ENCODE measurements at places on chromosomes 1 and 21.

DNA sequence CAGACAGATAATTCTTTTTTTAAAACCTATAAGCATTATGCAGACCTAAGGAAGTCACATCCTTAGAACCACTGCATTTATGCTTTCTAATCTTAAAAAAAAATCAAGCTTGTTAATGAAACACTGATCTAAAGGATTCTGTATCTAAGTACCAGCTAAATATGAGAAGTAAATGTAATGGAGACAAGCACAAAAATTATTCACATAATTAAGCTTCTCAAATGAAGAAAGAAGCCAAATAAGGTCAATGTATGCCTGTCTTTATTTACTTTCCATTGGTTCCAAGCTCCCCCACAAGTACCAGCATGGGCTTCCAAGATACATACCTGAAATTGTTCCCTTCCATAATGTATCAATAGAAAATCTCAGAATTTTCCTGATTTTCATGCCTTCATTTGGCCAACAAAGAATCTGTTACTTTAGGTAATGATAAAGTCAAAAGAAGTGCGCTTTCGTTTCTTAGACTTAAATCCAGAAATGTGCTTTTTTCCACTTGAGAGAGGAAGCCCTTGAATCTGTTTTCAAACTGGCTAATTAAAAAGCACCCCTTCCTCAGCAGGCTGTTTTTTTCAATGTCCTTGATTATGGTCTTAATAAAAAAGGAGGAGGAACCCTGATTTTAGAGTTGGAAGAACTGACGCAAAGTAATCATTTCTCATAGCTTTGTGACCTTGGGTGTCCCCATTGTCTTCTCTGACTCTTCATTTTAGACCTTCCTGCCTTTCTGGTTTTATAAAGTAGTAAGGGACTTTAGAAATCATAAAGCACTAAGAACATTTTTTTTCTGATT is 3.8 kb downstream of the RGS2 start:
- no peak for DNase-seq

GRCh38 chr1:161791904-161792655 is 26.0 kb downstream of the ATF6 start:
- no peak for DNase-seq

- no peak for DNase-seq
Observed at GRCh38 chr1:31154000-31154631, 85.6 kb downstream of the NKAIN1 start.

GRCh38 chr1:118323246-118323645 is 138.2 kb upstream of the SPAG17 start:
- no peak for DNase-seq

DNA sequence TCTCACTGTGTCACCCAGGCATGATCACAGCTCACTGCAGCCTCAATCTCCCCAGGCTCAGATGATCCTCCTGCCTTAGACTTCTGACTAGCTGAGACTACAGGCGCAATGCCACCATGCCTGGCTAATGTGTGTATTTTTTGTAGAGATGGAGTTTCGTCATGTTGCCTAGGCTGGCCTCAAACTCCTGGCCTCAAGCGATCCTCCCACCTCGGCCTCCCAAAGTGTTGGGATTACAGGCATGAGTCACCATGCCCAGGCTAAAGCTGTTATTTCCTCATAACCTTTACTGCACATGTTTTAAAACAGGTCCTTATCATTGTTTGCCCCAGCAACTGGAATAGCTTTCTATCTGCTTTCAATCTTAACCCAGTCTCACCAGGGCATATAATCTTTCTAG is 2.9 kb downstream of the SARS1 start:
- no peak for DNase-seq

- no peak for DNase-seq
Observed at GRCh38 chr1:156747742-156748669, 3.5 kb downstream of the HDGF start.

- DNase-seq = no peak
Observed at GRCh38 chr1:22465015-22465565, 13.4 kb downstream of the ZBTB40 start.

DNA sequence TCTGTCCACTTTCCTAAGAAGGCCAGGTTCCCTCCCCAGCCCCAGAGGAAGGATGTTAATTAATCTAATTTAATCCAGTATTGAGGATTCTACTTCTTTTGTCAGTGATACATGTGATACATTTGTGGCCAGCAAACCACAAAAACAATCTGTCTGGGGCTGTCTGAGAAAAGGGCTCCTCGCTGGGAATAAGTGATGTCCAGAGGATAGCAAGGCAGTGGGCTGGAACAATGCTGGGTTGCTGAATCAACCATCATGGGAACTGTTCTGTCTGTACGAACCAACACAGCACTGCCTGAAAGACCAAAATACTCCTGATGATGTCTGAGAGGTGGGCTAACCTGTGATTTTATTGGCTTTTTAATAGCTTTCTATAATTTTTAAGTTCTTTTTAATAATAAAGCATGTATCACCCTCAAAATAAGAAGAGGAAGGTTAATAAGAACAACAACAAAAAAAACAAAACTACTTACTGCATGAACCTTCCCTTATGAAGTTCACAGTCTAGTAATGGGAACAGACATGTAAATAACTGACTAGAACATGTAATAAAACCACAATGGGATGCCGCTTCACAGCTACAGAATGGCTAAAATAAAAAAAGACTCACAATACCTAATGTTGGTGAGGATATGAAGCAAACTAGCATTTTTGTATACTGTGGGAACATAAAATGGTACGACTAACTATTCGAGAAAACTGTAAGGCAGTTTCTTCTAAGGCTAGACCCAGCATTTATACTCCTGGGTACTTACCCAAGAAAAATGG is 11.4 kb upstream of the ADAR start:
- no peak for DNase-seq

DNA sequence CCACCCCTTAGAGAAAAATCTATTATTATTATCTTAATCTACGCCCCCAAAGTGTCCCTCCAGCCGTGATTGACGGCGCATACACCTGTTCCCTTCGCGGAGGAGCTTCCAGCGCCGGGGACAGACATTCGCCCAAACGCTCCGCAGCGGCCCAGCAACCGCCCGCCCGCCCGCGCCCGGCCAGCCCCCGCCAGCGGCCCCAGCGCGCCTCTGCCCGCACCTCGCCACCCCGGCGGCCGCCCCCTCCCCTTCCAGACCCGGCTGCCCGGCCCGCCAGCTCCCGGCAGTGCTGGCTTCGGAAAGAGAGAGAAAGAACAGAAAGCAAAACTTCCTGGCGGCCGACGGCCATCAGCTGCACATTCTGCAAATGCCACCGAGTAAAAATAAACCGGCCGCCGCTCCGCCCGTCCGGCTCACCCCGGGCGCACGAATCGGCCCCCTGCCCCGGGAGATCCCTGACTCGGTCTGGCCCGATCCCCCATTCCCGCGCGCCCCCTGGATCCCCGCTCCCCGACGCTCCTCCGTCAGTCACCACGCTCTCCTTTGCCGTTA is 1.6 kb downstream of the CASZ1 start:
- no peak for DNase-seq

DNA sequence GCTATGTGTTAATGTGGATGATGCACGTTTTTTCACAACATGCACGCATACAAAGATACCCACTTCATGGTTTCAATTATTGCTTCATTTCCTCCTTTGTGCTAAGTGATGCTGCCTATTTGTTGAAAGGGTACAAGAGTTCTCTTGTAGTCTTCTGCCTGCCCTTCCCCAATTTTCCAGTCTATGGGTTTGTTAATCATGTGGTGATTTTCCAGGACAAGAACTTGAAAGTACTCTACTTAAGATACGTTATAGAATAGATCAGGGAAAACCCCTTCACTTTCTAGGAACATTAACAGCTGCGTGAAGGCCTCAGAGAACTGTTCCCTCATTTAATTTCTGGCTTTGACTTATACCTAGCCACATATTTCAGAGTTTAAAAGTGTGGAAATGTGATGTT is 52.1 kb upstream of the SLC44A3 start:
- DNase-seq = no peak

- no peak for DNase-seq
Observed at GRCh38 chr1:156098784-156099183, 15.7 kb upstream of the LMNA start.

- DNase-seq = no peak
Observed at GRCh38 chr1:173408886-173409285, 68.2 kb upstream of the PRDX6 start.

DNA sequence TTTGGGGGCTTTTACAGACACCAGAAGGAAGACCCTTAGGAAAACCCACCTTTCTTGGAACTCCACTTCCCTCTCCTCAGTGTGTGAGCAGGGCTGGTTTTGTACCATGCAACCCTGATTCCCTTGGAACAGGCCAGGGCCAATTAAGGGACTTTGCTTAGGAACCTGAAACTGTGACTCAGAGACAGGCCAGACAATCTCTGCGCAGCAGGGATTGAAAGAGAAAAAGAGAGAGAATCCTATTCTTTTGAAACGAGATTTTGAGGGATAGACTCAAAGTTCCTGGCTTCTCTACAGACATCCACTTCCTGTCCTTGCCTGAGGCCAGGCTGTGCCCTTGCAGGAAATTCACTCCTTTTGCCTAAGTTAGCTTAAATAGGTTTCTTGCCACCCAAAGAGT is 23.1 kb upstream of the C1orf198 start:
- no peak for DNase-seq

DNA sequence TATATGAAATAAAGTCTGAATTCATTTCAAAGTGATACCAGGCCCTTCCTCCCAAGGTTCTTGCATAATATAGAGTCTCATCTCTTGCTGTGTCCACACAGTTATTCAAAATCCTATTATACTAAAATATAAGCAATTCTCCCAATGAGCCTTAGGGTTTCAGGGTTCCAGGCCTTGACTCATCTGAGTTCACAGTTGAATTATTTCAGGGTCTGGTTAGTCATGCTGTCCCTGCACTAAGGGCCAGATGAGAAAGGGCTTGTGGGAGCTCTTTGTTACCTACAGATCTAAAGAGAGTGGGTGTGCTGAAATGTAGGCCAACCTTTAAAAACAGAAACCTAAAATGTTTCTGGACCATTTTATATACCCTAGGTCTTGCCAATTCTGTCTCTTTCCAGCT is 337.5 kb upstream of the LRRC7 start:
- no peak for DNase-seq

DNA sequence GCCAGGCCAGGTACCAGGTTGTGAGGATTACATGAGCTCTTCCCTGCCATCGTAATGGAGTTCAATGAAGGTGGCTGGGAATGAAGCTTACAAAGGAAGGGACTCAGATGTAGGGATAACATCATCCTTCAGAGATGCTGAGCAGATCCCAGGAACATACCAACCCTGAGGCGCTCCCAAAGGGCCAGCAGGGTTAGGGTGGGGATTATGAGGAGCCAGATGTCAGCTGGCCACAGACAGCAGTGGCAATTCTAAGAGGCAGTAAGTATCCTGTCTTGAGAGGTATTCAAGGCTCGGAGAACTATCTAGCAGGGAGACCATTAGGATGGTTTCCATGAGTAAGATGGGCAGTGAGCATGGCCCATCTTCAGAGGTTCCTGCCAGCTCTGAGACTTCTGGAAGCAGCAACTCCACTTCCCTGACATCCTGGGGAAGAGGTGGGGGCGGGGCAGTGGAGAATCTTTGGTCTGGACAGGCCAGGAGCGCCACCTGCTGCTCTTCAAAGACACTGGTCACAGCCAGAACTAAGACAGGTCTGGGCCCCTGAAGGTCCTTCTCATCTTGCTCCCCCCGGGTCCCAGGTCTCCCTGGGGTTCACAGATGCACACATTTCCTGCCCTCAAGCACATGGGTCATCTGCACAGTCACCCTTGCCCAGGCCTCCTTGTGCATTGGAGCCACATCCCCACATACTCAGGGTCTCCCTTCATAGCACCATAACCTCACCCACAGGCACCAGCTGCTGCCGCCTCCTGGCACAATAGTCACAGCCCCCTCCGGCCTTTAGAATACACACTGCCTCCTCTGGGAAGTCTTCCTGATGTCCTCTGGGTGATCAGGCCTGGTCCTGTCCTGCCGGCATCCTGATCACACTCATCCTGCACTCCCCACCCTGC is 2.7 kb upstream of the SDC3 start:
- DNase-seq = peak; percentile 24

GRCh38 chr1:199205740-199206441 is 567.1 kb downstream of the PTPRC start:
- DNase-seq = no peak

DNA sequence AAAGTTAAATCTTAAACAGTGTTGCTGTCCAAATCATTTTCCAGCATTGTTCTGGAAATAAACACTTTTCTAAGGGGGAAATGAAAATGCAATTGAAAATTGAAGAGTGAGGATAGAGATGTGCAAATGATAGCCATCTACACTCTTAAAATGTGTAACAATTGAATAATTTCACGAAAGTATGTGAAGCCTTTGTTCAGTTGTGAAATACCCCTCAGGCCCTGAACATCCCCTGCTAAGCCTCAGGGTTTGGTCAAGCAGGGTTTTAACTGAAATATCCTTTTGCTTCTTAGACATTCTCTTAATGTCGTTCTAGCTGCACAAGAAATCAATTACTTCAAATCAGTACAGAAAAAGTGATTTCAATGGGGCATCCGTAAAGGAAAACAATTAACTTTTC is 65.9 kb upstream of the DYNLT5 start:
- no peak for DNase-seq

DNA sequence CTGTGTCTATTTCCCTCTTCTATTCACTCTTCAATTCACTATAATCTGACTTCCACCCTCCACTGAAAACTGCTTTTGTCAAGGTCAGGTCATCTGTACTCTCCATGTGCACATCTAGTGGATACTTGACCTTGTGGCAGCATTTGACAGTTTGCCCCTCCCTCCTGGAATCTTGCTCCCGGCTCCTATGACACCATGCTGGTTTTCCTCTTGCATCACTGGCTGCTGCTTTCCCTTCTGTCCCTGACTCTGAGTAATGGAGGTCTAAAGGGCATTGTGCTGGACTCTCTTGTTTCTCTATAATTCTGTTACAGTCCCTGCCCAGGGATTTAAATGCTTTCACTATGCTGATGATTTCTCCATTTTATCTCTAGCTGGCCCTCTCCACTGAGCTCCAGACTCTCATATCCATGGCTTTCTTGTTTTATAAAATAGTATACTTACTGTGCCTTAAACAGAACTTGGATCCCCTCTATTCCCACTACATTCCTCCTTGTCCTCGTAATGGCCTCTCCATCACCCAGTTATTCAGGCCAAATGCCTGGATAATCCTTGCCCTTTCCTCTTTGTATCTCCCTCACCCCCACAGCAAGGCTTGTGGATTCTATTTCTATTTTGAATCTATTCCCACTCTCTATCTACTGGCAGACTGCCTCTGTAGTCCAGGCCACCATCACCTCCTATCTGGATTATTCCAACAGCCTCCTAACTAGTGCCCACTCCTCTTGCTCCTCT is 36.8 kb upstream of the PODN start:
- DNase-seq = no peak

DNA sequence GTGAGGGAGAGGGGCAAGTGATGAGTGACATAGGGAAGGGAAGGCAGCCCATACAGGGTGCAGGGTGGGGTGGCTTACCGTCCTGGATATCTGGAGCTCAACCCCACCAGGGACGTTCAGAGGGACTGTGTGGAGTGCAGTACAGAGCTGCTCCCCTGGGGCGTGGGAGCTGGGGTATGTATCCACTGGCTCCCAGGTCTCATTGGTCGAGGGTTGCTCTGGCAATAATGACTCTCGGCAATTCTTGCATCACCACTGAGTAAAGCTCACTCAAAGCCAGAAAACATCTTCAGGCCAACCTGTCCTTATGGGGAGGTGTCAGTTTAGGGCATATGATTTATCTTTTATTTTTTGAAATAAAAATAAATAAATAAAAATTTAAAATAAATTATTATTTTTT is 43.2 kb upstream of the RUNX3 start:
- no peak for DNase-seq

- no peak for DNase-seq
Observed at GRCh38 chr21:35059742-35060141, 10.6 kb upstream of the RUNX1 start.

- no peak for DNase-seq
Observed at GRCh38 chr1:89305493-89305892, 32.8 kb upstream of the GBP5 start.

- DNase-seq = no peak
Observed at GRCh38 chr1:29393451-29393826, 157.1 kb downstream of the PTPRU start.

Measured in cortex of kidney (tissue), 1 donor.